ENCODE measurements at places on chromosomes 4 and X.
A peak's percentile ranks its signal among the peaks of the same experiment; 100 is the strongest.

- peak; percentile 30 for DNase-seq
Observed at GRCh38 chr4:39044956-39045826, 13.0 kb upstream of the TMEM156 start.

GRCh38 chrX:9860826-9861225 lies 74.6 kb downstream of the SHROOM2 start:
- no peak for DNase-seq

DNA sequence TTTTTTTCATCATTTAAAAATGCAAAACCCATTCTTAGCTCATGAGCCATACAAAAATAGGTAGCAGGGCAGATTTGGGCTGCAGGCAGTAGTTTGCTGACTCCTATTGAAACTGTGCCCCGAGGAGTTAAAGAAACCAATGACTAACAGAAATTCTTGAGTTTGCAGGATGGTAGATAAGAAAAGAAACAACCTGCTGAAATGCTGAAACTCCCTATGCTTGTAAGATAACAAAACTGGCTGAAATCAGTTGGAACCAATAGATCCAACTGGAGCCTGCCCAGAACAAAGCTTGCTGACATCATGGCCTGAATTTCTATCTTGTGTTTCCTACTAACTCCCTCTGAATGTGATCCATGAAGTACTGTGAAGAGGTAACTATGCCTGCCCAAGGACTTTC lies 68.6 kb downstream of the ANOS1 start:
- no peak for DNase-seq

GRCh38 chr4:47907089-47907646 lies 7.2 kb downstream of the NFXL1 start:
- DNase-seq = no peak

GRCh38 chr4:53943345-53944085 lies 120.9 kb downstream of the CHIC2 start:
- DNase-seq = no peak

GRCh38 chr4:173217075-173217474 lies 48.5 kb downstream of the GALNT7 start:
- no peak for DNase-seq

GRCh38 chr4:111494971-111495370 lies 650.3 kb upstream of the FAM241A start:
- no peak for DNase-seq

DNA sequence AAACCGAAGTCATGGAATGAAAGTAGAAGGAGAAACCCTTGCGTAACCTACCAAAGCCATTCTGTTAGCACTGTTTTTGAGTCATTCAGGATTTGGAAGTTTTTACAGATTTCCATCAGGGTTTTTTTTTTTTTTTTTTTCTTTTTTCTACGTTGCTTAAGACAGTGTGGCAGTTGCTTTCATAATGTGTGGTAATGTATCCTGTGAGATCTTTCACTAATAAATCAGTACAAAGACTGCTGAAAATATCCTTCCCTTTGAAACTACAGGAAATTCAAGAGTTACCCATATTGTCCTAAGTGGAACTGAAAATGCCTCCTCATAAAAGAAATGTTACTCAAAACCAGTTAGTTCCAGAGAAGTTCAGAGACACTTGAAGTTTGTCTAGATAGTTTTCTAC lies 137.8 kb downstream of the RAPGEF2 start:
- no peak for DNase-seq

GRCh38 chr4:165517216-165517615 lies 138.4 kb downstream of the CPE start:
- DNase-seq = no peak

DNA sequence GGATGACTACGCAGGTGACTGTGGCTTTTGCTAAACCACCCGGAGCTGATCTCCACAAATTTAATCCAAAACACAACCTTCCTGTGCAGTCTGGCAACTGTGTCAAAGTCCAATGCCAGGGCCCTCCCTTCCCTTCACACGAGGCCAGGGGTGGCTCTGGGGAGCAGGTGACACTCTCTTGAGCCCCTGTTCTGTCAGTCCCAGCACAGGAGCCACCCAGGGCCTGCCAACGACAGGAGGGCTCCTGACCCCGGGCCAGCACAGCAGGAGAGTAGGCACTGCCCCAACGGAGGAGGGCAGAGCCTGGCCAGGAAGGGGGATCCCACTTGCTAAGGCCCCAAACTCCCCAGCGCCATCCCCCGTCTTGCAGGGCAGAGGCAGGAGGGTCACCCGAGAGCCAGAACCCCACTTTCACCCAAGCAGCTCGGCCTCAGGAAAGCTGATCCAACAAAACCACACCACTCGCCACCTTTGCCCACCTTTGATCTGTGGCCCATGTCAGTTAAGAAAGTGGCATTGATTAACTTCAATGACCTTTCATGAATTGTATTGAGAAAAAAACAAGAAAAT lies 44.7 kb downstream of the FAM53A start:
- DNase-seq = no peak

Data from stimulated activated CD4-positive, alpha-beta T cell treated with anti-CD3 and anti-CD28 coated beads, Interleukin-15, amount 100 ng/mL, for 48 hours (primary cell).